ENCODE measurements at places on chromosomes 12 and 14.
A peak's percentile ranks its signal among the peaks of the same experiment; 100 is the strongest.

DNA sequence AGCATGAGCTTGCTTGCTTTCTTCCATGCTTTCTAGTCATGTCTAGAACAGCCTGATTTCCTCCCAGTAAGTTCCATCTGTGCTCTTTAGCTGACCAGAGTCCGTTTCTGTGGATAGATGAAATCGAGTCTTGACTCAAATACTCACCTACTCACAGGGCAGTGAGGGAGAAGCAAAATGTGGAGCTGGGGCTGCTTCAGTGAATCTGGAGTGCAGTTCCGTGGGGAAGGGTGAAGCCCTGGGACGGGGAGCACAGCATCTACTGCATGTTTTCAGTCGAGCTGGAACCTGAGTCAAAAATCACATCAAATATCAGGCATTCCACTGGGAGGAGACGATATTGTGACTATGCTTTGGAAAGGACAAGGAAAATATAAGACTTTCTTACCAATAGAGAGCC, 70.3 kb upstream of the PRMT8 start:
- DNase-seq: no peak

- DNase-seq: no peak
Observed at GRCh38 chr14:31395572-31396205, 24.7 kb downstream of the HEATR5A start.

DNA sequence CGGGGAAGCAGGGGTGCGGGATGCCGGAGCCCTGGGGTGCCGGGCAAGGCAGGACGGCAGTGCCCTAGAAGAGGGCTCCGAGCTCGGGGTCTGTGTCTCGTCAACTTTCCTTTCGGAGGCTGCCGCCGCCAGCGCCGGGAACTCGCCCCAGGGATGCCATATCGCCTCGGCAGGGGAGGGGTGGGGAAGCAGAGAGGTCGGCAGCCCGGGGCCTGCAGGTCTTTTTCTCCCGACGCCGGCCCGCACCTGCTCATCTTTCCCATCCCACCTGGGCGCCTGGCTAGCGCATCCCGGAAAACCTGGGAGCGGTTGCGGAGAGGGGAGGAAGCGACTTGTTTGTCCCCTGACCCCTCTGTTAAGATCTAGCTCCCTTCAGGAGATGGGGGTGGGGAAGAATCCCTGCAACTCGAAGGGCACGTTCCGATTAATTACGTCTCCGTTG, 547 bp downstream of the CNTN1 start:
- DNase-seq: no peak

GRCh38 chr12:76501390-76501789, 58.2 kb downstream of the OSBPL8 start:
- no peak for DNase-seq

DNA sequence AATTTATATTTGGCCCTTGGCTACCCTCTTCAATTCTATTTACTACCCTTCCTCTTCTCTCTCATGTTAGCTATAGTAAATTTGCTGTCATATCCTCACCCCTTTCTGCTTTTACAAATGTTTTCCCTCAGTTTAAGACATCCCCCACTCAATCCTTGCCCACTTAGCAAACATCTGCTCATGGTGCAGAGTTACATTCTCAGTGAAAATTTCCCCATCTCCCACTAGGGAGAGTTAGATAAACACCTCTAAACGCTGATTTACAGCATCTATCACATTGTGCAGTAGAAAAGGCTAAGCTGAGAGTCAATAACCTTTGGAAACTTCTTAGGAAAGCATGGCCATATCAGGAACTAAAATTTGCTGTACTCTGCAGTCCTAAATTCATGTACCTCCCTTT, 69.0 kb downstream of the DENND5B start:
- no peak for DNase-seq

GRCh38 chr12:89821896-89822295, 113.3 kb upstream of the ATP2B1 start:
- peak; percentile 2 for DNase-seq

DNA sequence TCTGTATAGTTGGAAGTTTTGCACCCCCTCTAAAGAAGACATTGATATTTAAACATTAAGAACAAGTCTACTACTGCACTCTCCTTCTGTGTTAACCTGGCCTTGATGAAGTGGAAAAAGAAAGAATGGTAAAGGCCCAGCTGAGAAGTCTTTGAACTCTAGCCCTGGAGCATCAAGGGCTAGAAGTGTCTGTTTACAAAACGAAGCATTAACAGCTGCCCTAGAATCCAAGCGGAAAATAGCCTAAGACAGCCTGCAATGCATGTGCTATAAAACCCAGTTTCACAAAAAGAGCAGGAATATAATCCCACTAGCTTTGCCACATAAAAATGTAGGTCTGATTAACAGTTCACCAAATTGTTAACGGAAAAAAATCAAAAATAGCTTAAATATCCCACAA, 60.5 kb downstream of the NUMB start:
- DNase-seq: no peak

DNA sequence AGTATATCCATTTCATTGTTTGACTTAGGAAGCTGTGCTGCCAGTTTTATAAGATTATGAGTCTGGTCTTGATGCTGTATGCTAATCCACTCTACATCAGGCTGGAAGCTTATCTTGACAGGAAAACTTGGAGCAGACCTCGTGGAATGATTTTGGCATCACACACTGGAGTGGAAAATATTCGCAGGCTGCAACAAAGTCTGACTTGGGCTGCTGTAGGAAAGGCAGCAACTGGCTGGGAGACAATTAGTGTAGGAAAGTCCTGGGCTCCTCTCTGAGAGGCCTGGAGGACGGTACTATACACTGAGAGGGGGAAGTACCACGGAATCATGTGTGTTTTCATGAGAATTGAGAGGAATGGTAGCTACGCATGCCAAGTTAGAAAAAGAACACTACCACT, 383.7 kb downstream of the ETNK1 start:
- no peak for DNase-seq

GRCh38 chr12:123897221-123897620, 75.4 kb downstream of the CCDC92 start:
- no peak for DNase-seq
